Gastroesophageal sphincter (tissue), 4 donors: ENCODE measurements at places on chromosomes 3 and 15.

DNA sequence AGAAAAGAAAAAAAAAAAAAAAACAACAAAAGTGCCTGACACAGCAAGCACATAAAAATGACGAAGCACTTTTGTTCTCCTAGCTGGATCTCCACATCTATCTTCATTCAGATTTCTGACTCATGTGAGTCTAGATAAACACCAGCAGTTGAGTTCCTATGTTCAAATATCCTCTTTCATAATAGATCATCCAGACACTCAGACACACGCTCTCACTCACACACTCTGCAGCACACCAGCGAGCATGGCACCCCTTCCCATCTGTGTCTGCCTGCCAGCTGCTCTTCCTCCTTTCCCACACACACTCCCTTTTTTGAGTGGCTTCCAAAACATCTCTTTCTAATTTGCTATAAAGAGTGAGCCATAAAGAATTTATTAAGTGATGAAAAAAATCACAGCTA lies 19.8 kb upstream of the CELF6 start:
- peak; percentile 62 for ATAC-seq

DNA sequence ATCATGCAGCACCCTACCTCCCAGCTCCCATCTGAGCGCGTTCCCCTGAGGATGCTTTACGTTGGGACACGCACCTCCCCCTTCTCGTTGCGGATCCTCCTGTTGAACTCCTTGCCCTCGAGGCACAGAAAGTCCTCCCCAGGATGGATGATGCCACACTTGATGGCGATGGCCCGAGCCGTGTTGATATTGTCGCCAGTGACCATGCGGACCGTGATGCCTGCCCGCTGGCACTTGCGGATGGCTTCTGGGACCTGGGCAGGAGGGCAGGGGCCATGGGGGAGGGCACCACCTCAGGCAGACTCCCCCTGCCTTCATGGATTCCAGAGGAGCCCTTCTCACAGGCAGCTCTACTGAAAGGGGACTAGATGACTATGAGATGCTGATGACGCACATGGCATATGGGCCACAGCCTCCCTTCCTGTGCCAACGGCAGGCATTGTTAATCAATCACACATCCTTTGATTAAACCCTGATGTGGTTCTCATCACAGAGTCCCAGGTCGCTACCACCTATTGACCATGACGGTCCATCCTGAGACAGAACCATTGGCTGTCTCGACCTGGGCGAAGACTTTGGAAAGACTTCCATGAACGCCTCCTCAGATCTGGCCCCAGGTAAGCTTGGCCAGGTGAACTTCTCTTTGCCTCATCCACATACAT lies 29.5 kb upstream of the SEC13 start:
- no peak for ATAC-seq

DNA sequence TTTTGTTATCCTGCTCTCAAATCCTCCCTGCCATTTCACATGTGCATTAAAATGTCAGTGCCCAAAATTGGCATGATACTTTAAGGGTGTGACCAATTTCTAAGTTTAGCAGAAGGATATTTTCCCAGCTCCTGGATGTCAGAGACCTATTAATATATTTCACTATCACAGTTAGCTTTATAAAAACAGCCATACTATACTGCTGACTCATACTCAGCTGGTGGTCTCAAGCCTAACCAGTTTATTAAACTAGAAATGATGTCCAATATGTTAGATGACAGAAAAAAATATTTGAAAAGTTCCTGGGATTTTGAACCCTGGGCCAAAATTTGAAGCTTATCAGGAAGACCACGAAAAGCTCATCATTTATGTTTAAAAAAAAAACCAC lies 60.9 kb upstream of the ZNF280D start:
- no peak for ATAC-seq

- ATAC-seq, result no peak
These were observed 95.8 kb upstream of the GOLGA8J start for GRCh38 chr15:29986946-29987345.

DNA sequence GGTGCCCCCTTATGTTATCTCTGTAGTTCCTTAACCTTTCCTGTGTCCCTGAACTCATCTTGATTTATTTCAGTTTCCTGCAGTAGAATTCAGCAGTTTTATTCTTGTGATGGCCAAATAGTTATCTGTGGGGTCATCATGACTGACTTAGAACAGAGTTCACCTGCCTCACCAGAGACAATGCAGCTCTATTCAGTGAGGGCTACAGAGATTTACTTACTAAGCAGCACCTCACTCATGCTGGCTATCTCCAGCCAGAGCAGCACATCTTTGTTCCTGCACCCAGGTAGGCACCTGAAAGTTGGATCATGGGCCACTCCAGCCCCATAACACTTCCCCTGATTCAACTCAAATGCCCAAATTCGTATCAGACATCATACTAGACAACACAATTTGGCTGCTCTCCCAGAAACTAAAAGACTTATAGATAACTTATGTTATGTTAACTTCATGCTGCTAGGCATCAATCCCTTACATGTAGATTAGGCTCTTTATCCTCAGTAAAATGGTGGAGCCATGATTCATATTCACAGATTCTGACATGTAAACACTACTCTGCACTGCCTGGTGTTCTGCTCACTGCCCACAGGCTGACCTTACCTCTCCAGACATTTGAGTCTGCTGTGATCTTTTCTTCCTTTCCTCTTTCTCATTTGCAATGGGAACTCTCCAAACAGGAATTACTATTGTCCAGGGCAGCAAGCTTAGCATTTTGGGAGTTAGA lies 9.3 kb upstream of the GOLGB1 start:
- ATAC-seq, result no peak

GRCh38 chr3:45938864-45939263 lies 4.4 kb upstream of the CXCR6 start:
- ATAC-seq, result peak; percentile 84

- ATAC-seq, result no peak
These were observed 46.4 kb upstream of the TSEN2 start for GRCh38 chr3:12437861-12438260.

- no peak for ATAC-seq
These were observed 219.7 kb upstream of the LINGO1 start for GRCh38 chr15:77852241-77853007.

DNA sequence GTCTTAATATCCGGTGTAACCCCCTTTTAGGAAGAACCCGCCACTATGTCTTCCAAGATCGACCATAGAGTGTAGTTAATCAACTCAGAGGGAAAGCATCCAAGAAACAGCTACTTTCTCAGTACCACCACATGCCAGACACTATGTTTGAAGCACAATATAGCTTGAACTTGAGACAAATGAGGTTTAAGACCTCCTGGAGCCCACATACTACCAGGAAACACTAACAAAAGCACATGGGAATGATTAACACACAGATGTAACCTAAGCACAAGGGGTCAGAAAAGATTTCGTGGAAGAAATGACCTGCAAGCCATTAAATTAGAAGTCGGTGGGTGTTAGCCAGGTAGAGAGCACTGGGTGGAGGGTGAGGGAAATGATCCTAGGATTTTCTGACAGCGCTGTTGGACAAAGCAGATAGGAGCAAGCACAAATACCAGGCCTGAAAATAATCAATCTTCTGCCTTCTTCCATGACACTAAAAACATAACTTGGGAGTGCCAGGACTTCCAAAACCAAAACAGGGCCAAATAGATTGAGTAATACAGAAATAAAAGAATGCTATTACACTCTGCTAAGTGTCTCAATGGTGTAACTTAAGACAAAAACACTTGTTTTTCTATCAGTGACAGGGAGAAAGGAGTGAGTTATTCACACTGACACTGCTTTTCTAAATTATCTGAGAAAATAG lies 213.7 kb downstream of the FOXP1 start:
- peak; percentile 91 for ATAC-seq

DNA sequence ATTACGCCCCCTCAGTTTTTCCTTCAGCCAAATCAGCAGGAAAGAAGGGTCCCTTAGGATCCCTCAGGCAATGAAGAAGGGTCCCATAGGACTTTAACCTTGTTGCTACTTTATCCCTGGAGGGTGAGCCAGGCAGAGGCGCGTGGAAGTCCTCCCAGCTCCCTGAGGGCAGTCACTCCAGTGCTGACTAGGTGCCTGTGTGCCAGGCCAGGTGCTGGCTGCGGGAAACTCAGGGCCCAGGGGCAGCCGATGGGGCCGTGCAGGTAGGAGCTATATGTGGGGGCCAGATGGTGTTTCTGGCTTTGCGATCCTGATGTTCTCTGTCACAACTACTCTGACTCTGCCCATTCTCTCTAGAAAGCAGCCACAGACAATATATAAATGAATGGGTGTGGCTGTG lies 42.8 kb upstream of the IQSEC1 start:
- ATAC-seq, result no peak

- peak; percentile 20 for ATAC-seq
These were observed 79.8 kb downstream of the RHCG start for GRCh38 chr15:89416339-89417183.

GRCh38 chr3:28698706-28699105 lies 350.1 kb upstream of the AZI2 start:
- no peak for ATAC-seq

- peak; percentile 83 for ATAC-seq
These were observed 74.4 kb downstream of the MGLL start for GRCh38 chr3:127747751-127748521.

DNA sequence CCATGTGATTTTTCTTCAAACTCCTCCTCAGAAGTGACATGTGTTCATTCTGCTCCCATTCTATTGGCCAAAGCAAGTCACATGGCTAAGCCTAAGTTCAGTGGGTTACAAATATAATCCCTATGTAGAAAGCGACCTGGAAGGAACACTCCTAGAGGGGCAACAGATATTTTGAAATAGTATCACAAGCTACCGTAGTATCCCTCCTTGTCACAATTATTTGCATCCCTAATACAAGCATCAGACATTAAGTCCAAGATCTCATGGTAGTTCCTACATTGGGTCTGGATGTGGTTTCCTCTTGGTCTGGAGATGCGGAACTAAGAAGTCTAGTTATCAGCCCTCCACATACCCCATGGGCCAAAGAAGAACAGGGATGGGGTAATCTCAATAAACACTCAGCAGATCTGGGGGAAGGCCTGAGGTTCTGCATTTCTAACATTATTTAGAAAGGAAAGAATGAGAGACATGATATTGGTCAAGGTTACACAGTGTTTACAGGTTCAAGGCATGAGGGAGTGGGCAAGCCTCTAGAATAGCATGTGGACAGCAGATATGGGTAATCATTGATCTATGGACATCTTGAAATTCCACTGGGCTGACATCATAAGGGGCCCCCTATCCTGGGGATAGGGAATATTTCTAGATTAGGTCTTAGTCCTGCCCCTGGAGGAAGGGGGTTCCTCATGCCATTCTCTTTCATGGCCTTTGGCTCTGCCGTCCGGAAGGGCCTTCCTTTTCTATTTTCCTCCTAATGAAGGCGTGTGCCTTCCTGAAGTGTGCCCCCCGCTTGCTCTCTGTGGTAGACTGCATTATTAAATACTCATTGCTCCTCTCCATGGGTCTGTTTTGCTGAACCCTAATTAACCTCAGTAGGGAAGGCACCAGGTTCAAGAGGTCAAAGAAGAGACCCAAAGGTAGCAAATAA lies 17.8 kb upstream of the ABHD2 start:
- ATAC-seq, result peak; percentile 58

- ATAC-seq, result no peak
These were observed 29.0 kb downstream of the CPOX start for GRCh38 chr3:98564282-98565005.

- peak; percentile 81 for ATAC-seq
These were observed 104.4 kb downstream of the FMN1 start for GRCh38 chr15:33089878-33090757.

DNA sequence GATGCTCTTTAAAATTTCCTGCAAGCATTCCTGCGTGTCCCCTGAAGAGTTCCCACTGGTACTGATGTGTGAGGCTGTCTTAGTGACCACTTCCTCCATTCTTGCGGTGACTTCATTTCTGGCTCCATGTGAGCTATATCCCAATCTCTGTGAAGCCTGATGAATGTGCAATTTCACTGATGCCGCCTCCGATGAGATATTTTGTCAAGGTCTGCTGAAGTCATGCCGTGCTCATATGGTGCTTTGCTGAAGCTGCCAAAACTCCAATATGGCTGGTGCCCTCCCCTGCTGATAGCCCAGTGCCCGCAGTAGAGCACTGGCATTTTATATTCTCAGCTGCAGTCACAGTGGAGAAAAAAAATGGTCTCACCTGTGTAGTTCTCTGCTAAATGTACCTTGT lies 271.5 kb downstream of the EFHB start:
- ATAC-seq, result no peak

DNA sequence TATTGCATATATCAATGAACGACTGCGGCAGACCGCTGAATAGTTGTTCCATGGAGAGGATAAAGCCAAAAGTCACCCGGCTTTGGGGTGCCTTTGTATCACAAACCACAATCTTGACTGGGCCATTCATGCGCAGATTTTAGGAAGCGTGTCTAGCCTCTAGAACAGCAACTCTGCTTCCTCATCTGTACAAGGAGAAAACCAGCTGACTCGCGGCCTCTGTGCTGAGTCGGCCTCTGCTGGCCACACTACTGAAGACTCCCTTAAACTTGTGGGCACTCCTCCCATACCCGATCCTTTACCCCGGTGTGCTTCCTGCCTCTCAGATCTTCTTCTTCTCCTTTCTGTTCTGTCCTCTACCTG lies 872 bp downstream of the DLEC1 start:
- ATAC-seq, result peak; percentile 84

- ATAC-seq, result no peak
These were observed 8.8 kb upstream of the SEMA7A start for GRCh38 chr15:74442604-74443003.

GRCh38 chr3:20215636-20216035 lies 29.6 kb upstream of the SGO1 start:
- no peak for ATAC-seq

DNA sequence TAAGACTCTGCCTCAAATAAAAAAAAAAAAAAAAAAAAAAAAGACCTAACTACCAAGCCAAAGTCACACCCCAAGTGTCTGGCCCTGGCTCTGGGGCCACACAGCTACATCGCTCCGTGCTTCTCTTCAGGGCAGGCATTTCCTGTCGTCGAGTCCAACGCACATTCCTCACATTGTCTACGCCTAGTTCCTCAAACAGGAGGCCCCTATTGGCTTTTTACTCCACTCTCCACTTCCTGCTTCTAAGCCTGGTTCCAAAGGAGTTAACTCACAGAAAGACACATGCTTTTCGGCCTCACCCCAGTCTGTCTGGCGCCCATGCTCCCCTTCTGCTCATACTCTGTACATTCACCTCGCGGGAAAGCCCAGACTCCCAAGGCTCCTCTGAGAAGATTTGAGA lies 28.8 kb downstream of the KNG1 start:
- ATAC-seq, result peak; percentile 36

DNA sequence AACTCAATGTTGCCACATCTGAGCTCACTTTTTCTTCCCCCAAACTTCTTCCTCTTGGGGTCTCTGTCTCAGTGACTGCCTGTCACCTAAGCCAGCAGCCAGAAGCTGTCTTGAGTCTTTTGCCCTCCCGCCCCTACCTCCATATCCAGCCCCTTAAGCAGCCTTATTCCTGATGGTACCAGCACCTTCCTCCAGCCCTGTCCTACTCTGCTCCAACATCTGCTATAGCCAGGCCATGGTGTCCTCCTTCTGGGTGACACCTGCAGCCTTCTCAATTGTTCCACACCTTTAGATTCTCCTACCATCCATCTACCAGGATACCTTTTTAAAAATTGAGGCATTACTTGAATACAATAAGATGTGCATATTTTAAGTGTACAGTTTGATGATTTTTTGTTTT lies 53.8 kb downstream of the EPHB3 start:
- ATAC-seq, result no peak
